Small intestine (tissue), 16 donors: ENCODE measurements at places on chromosomes 16 and 17.

GRCh38 chr17:36188891-36189306, 7.7 kb downstream of the CCL3L1 start:
- no peaks in the 10 kb centered on the region for H3K4me1 ChIP-seq
- no peaks in the 10 kb centered on the region for H3K27me3 ChIP-seq
- no peaks in the 10 kb centered on the region for H3K36me3 ChIP-seq
- H3K4me3 ChIP-seq: no peak overlapping the region
- H3K27ac ChIP-seq: peak overlapping the region; percentile 64

GRCh38 chr17:66638707-66639479, 196.0 kb upstream of the CACNG5 start:
- no peak overlapping the region for H3K27ac ChIP-seq
- H3K27me3 ChIP-seq: no peaks in the 10 kb centered on the region
- no peak overlapping the region for H3K4me3 ChIP-seq
- H3K36me3 ChIP-seq: no peaks in the 10 kb centered on the region

- H3K4me3 ChIP-seq: no peak overlapping the region
- DNase-seq: no peak
- no peaks in the 10 kb centered on the region for H3K4me1 ChIP-seq
These were observed 60.9 kb upstream of the WSB1 start for GRCh38 chr17:27233059-27233458.

GRCh38 chr17:18987862-18988545, 16.6 kb downstream of the FAM83G start:
- peak overlapping the region; percentile 87 for H3K27ac ChIP-seq
- DNase-seq: no peak
- H3K4me1 ChIP-seq: peaks cover 57% of the 10 kb centered on the region
- no peak overlapping the region for H3K4me3 ChIP-seq
- peaks cover 12% of the 10 kb centered on the region for H3K36me3 ChIP-seq

DNA sequence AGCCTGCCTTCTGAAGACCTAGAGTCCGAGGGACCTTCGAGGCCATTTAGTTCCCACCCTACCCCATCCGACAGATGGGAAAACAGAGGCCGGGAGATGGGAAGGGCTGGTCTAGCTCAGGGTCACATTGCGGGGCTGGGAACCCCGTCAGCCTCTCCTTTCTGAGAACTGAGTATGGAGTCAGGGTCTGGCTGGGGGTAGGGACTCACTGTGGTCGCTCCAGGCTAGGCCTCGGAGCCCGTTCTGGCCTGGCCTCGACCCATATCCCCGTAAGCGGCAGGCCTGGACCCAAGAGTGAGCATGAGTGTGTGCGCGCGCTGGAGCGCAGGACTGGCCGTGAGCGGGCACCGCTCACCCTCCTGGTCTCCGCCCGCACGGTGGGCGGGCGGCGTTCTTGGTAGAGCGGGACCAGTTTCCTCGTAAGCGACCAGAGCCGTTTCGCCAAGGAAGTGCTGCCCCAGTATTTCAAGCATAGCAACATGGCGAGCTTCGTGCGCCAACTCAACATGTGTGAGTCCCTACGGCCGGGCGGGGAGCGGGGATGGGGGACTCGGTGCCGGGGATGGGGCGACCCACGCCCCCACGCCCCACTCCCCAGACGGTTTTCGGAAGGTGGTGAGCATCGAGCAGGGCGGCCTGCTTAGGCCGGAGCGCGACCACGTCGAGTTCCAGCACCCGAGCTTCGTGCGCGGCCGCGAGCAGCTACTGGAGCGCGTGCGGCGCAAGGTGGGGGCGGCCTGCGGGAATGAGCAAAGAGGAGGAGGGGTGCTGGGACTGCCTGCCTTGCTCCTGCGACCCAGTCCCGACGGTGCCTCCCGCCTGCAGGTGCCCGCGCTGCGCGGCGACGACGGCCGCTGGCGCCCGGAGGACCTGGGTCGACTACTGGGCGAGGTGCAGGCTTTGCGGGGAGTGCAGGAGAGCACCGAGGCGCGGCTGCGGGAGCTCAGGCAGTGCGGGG, 855 bp downstream of the HSF4 start:
- no peak overlapping the region for H3K27ac ChIP-seq
- no peak overlapping the region for H3K4me3 ChIP-seq
- no peaks in the 10 kb centered on the region for H3K36me3 ChIP-seq
- no peak for DNase-seq

- DNase-seq: peak; percentile 81
- H3K27ac ChIP-seq: no peak overlapping the region
- no peaks in the 10 kb centered on the region for H3K4me1 ChIP-seq
- no peak overlapping the region for H3K4me3 ChIP-seq
These were observed 26.2 kb downstream of the ANKRD40 start for GRCh38 chr17:50681263-50682200.

DNA sequence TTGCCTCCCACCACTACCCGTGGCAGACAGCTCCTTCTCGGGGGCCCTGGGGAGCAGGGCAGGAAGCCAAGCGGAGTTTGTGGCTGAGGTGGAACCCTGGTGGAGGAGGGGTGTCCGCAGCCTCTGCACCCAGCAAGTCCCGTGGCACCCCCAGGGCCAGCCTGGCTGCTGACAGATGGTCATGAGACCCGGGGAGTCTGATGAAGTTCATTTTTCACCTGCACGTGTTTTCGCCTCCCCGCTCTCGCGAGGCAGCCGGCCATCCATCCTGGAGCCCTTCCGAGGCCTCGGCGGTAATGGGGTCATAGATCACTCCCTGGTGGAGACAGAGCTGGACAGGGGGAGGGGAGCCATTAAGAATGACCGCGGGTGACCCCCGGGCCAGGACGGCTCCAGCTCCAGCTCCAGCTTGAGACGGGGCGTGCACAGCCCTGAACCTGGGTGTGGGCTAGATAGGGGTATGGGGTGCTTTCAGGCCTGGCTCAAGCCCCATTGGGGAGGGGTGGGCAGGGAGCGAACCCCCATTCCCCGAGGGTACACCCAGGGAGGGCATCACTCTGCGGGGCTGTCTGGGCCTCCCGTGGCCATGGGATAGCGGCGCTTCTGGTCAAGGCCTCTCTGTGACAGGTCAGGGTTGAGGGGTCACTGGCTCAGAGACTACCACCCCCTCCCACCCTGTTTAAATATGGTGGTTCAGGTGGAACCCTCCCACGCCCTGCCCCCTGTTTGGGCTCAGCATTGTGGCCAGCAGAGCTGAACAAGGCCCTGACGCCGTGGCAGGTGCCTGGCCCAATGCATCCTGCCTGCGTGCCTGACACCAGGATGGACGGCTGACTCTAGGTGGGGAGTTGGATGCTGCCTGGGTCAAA, 227.4 kb upstream of the GSE1 start:
- DNase-seq: peak; percentile 54
- H3K27ac ChIP-seq: peak overlapping the region; percentile 47
- H3K4me1 ChIP-seq: peaks cover 36% of the 10 kb centered on the region

GRCh38 chr17:28724500-28725165, 1.4 kb downstream of the TLCD1 start:
- H3K4me3 ChIP-seq: peak overlapping the region; percentile 60
- no peaks in the 10 kb centered on the region for H3K27me3 ChIP-seq
- peaks cover 11% of the 10 kb centered on the region for H3K36me3 ChIP-seq
- no peak for DNase-seq
- peaks cover 37% of the 10 kb centered on the region for H3K4me1 ChIP-seq
